ENCODE measurements at places on chromosomes 2 and 18.

GRCh38 chr2:231928481-231928880 lies 2.3 kb upstream of the NPPC start:
- no peak for DNase-seq

- no peak for DNase-seq
Observed at GRCh38 chr2:62325398-62325797, 129.5 kb downstream of the B3GNT2 start.

GRCh38 chr2:177254433-177255226 lies 9.9 kb downstream of the NFE2L2 start:
- DNase-seq = no peak

DNA sequence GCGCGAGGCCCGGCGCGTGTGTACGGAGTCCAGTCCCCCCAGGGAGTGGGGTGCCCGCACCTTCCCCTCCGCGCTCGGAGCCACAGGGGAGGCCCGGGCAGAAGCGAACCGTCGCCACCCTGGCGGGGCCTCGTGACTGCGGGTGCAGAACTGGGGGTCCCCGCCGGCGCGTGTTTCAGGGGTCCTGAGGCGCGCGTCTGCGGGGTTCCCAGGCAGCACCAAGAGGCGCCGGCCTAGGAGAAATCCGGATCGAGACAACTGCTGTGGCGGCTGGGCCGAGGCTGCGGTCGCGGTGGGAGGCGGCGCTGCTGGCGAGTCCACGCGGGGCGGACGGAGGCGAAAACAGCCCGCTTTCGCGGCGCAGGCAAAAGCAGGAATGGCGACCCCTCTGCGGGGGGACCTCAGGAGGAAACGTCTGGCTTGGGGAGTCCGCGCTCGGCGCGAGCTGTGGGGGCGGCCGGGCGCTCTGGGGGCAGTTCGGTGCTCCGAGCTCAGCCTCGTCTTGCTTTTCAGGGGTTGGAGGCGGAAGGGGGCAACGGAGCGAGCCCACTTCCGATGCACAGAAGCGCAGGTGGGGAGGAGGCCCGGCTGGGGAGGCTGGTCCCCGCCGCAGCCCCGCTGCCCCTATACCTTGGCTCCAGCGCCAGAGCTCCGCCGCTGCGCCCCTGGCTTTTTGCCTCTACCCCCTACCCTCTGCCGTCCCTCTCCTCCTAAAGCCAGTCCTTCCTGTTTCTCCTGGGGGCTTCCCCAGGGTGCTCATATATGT lies 81.5 kb upstream of the LDLRAD4 start:
- peak; percentile 24 for DNase-seq

- DNase-seq = peak; percentile 69
Observed at GRCh38 chr2:38740851-38741731, 10.1 kb downstream of the SRSF7 start.

All from NCI-H2227 treated with DMSO at 0.1 percent for 48 hours (cell line).